ENCODE measurements at places on chromosomes 11 and 22.

GRCh38 chr11:130831506-130831905, 84.8 kb downstream of the SNX19 start:
- no peak for DNase-seq

DNA sequence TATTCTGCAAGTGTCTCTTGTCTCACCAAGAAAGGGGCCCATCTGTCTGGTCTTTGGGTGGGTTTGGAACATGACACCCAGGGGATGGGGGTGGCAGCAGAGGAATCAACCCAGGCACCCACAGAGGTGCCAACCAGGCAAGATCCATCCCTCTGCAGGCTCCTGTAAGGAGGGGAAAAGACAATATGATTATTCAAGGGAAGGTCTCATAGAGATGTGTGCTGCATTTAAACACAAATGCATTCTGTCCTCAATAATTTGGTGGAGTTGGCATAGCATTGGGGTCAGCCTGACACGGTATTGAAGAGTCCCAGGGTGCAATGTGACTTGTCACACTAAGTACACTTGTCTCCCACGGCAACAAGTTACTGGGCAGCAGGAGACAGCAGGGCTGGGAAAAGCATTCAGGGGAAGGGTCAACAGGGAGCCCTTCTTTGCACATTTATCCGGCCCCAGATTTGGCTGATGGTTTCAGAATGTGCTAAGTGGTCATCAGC, 33.1 kb upstream of the SPON1 start:
- no peak for DNase-seq

DNA sequence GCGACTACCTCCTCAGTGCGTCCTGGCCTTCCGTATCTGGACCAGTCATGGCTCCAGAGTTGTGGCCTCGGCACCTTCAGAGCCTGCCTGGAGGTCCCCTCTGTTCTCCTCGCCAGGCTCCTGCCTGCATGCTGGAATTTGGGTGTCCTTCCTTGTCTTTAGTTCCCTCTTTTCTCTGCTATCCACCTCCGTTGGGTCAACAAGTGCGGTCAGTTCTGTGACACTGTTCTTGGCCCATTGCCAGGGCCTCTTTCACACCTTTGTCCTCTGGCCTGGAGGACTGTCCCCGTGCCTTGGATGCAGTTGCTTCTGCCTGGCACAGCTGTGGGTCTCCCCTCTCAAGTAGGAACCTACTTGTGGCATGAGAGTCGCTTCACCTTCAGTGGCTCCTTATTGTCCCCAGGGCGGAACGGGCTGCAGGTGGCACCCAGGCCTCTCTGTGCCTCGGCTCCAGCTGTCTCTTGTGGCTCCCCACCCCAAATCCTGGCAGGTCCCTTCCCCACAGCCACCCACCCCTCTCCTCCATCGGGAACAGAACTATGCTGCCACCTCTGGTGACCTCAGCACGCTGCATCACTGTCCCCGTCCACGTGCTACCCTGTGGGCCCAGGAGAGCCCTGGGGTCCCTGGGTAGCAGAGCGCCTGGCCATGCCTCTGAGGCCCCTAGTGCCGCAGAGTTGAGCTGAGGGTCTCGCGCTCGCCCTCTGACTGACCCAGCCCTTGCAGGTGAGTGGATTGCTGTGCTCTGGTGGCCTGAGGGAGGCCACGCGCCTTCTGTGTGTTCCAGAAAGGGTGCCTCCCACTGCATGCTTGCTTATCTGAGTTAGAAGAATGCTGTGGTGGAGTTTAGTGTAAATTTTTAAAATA, 4.7 kb downstream of the DGCR8 start:
- DNase-seq: peak; percentile 38

DNA sequence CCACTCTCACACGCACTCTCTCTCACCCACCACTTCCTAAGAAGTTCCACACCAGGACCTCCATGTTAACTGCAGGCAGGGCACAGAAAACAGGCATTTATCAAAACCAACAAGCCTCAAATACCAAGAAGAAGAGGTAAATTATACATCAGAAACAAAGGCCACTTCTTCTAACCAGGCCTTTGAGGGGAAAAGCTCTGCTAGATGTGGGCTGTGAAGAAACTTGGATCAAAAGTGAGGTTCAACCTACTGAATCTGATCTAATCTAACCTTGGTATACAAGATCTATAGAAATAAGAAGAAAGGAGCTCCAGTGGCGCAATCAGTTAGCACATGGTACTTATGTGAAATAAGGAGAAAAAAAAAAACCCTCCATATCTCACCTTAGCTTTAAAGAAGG, 91.9 kb downstream of the FAM168A start:
- no peak for DNase-seq

- DNase-seq: no peak
Measured at GRCh38 chr11:46729110-46730027, 10.4 kb downstream of the F2 start.

GRCh38 chr11:61699737-61700160, 19.6 kb downstream of the DAGLA start:
- DNase-seq: no peak

- no peak for DNase-seq
Measured at GRCh38 chr22:10780281-10780680, 4747.7 kb upstream of the OR11H1 start.

GRCh38 chr22:30127749-30128166, 47.5 kb downstream of the HORMAD2 start:
- no peak for DNase-seq

DNA sequence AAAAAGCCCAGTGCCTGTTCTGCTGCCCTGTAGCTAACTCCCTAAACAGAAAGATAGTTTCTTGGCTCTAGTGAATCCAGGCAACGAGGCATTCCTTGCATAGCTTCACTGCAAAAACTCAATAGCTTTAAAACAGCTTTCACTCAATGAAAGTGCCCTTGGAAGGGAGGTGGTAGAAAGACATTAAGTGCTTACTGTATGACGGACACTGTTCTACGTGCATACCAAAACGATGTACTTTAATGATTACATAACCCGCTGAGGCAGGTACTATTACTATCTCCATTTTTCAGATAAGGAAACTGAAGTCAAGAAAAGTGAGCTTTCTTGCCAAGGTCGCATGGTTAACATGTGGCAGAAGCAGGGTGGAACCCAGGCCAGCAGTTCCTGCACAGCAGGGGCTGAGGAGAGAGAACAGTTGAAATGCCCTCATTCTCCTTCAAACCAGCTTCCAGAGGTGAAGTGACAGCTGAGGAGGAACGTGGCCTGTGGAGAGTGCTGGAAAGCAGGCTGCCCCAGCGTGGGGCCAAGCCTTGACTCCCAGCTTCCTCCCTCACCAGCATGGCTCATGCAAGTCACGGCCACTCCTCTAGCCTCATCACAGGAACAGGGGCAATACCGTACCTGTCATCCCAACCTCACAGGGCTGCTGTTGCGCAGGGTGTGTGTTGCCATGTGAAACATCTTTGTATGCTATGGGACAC, 227.5 kb upstream of the NARS2 start:
- no peak for DNase-seq

GRCh38 chr11:134425816-134426536, 13.9 kb upstream of the B3GAT1 start:
- DNase-seq: no peak

DNA sequence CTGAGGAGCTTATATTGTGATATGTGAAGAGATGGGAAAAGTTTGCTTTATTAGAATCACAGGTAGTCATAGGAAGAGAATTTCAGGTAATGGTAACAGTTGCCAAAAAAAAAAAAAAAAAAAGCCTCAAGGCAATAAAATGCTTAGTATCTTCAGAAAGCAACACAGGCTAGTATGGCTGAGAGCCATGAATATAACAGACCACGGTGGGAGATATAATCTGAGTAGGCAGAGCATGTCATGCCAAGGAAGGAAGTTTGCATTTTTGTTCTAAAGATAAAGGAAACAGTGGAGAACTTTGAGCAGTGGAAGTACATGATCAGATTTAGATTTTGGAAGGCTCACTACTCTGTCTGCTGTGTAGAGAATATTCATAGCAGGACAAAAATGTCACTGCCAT, 211.4 kb downstream of the ETS1 start:
- peak; percentile 25 for DNase-seq

DNA sequence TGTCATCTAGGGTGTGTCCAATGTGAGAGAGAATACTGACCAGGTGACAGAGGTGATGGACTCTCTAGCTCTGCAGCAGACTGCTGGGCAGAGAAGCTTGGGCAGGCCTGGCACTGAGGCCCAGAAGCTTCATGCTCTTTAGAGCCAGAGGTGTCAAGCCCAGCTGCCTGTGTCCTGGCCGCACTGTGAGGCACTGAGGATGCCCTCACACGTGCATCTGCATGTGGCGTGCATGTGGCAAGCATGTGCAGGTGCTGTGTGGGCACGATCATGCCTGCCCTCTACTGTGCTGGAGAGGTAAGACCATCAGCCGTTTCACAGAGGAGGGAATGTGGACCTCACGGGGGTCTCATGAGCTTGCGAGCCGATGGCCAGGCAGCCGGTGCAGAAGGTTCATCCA, 15.8 kb upstream of the TXNRD2 start:
- DNase-seq: no peak

- DNase-seq: no peak
Measured at GRCh38 chr11:68414496-68415221, 45.9 kb upstream of the PPP6R3 start.

DNA sequence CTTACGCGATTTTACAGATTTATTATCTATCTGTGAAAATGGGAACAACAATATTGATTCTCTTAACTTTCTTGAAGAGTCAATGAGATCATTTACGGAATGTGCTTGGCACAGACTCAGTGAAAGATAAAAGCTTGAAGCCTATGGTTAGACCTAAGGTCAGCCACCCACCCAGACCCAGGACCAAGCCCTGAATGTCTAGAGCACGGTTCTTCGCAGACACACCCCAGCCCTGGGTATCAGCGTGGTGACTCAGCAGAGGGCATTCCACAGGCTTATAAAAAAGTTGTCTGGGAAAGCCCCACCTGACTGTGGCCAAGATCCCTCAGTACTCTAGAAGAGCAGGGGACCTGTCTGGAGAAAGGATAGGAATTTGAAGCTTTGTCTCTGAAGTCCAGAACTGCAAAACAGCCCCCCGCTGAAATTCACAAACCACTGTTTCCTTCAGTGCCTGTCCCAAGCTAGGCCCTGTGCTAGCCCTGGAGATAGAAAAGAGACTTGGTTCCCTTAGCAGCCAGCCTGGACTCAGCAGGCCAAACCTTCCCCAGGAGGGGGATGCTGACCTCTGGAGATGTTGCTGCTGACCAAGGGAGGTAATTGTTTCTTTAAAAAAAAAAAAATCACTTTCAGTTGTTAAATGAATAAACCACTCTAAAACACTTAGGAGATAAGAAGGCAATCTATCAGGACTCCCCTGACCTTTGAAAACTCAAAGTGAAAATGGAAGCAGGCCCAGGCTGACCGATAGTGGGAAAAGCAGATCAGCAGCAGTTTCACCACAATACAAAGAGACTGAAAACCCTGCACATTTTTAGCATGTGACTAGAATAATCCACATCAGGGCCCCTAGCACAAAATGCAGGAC, 114.0 kb downstream of the ABTB2 start:
- DNase-seq: peak; percentile 45

DNA sequence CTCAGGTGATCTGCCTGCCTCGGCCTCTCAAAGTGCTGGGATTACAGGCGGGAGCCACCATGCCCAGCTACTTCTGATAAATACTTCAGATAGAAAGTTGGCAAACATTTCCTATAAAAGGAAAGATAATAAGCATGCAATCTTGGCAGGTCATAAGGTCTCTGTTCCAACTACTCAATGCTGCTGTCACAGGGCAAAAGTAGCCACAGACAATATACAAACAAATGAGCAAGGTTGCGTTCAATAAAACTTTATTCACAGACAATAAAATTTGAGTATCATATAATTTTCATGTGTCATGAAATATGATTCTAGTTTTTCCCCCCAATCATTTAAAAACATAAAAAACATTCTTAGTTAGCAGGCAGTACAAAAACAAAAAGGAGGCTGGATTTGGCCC, 53.1 kb upstream of the CLNS1A start:
- no peak for DNase-seq

DNA sequence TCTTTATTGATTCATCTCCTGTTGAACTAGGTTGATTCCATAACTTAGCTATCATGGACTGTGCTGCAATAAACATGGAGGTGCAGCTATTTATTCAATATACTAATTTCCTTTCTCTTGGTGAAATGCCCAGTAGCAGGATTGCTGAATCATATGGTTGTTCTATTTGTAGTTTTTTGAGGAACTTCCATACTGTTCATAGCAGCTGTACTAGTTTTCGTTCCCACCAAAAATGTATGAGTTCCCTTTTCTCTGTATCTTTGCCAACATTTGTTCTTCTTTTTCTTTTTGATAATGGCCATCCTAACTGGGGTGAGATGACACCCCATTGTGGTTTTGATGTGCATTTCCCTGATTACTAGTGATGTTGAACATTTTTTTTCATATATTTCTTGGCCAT, 87.2 kb upstream of the NAV2 start:
- DNase-seq: peak; percentile 41

- DNase-seq: no peak
Measured at GRCh38 chr11:36296884-36297543, 926 bp downstream of the PRR5L start.

GRCh38 chr22:31241936-31242335, 29.8 kb downstream of the LIMK2 start:
- no peak for DNase-seq

DNA sequence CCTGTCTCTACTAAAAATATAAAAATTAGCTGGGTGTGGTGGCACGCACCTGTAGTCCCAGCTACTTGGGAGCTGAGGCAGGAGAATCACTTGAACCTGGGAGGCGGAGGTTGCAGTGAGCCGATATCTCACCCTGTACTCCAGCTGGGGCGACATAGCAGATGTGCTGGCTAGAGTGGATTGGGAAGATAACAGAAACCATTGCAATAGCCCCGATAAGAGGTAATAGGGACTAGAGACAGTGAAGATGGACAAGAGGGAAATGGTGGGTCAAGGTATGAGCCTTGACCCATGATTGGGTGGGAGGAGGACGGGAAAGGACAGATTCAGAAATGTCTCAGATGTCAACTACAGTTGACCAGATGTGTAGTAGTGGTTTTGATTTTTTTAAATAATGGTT, 6.1 kb downstream of the SWAP70 start:
- DNase-seq: peak; percentile 46

DNA sequence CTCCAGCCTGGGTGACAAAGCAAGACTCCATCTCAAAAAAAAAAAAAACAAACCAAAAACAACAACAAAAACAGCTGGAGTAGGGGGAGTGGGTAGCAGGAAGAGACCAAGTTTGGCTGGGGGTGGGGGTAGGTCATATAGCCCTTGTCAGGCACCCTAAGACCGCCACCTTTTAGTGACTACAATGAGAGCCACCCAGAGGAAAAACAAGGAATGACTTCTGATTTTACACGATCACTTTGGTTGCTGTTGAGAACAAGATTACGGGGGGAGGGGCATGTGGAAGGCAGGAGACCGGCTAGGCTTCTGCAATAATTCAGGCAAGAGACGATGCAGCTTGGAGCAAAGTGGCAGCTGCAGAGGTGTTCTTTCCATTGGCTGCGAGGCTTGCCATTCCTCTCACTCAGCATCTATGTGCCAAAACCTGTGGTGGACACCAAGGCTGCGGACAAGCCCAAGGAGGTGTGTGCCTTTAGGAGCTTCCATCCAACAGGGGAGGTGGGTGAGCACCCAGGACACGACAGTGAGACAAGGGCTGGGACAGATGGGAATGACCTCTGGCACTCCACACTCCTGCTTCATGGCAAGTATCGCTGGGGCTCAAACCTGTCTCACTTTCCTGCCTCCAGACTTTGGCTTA, 1.7 kb downstream of the RPS19BP1 start:
- DNase-seq: peak; percentile 73

GRCh38 chr11:8017894-8018483, 30.9 kb downstream of the EIF3F start:
- no peak for DNase-seq

GRCh38 chr11:72189455-72190250, 2.3 kb upstream of the FOLR1 start:
- no peak for DNase-seq

- no peak for DNase-seq
Measured at GRCh38 chr22:19900707-19901436, 40.7 kb upstream of the COMT start.

Data from hematopoietic multipotent progenitor cell treated with erythropoietin and hydrocortisone succinate and interleukin-3 and kit ligand, for 8 days (in vitro differentiated cells).